ENCODE measurements at places on chromosomes 2 and 18.

- DNase-seq = no peak
These were observed 20.9 kb downstream of the MARCHF4 start for GRCh38 chr2:216351172-216351925.

DNA sequence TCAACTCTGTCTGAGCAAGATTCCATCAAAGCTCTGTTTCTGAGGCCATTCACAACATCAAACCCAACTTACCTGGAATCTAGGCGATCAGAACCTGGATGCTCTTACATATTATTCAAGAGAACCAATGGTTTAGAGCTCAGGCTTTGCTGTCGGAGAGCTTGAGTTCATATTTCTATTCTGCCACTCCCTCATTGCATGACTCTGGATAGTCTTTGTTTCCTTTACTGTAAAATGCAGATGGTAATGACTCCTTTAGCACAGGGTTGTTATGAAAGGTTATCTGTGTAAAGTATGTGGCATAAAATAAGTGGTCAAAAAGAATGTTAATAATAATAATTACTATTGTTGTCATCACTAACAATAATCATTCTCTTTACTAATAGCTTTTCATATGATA, 12.6 kb downstream of the RELCH start:
- DNase-seq = no peak

DNA sequence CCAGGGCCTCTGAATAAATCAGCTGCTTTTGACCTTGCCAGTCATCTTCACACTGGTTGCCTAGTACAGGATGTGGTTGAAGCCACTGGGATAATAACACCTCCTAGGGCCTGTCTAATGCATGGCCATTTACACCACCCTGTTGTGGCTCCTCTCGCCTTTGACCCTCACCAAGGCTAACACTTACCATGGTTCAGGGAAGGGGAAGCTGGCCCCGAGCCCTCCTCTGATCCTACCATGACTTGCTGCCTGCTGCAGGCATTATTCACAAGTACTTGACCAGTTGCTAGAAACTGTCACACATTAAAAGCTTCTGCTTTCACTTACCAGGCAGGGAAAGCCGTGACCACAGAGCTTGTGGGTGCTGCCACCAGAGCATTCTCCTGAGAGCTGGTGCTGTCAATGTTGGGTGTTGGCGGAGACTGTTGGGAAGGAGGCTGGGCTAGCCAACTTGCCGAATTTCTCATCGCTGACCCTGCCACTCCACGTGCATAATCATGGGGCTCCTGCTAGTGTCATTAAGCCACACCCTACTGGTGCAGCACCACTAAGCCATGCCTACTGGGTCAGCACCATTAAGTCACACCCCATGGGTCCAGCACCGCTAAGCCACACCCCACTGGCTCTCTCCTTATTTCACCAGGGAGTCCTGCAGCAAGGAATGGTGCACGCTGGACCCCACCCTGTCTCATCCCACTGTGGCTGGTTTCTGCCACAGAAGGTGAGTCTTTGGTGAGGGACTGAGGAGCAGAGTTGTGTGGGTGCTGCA, 47.0 kb upstream of the TTC39C start:
- DNase-seq = no peak

- DNase-seq = no peak
These were observed 6.1 kb upstream of the SOX11 start for GRCh38 chr2:5686068-5686467.

- no peak for DNase-seq
These were observed 214.5 kb upstream of the SLC8A1 start for GRCh38 chr2:40666398-40666797.

GRCh38 chr2:65129286-65129825, 550 bp downstream of the RAB1A start:
- peak; percentile 31 for DNase-seq
